ENCODE measurements at places on chromosomes 6 and 20.

DNA sequence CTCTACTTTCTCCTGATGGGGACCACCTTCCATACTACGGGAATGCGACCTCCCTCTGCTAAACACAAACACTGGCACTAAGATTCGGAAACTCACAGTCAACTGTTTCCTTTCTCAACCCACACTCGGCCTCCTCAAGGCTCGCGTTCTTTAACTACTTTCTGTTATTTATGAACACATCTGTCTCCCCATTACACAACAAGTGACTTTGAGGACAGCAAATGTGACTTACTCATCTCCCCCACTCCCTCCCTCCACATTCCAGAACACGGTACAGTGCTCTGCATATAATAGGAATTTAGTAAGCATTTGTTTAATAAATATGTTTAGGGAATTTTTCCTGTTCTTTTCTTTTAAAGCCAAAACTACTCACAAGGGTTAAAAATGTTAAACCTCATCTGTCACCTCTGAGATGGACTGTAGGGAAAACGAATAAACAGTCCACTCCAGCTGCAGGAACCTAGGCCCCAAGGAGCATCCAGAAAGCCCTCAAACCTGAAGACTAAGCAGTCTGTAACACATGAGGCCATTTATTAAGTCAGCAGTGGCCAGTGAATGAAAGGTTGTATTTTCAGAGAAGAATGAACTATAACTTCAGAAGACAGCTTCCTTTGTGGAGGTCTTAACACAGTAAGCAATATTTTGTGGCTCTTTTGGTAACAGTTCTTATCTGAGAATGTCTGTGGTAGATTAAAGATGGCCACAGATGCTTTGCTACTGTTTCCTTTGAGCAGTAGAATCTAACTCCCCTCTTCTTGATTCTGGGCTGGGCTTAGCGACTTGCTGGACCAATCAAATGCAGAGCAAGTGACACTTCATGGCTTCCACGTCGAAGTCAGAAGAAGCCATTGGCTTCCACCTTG is 209.6 kb upstream of the DTNBP1 start:
- no peak for DNase-seq

- DNase-seq: no peak
Observed at GRCh38 chr6:17086469-17086868, 15.4 kb upstream of the STMND1 start.

GRCh38 chr6:166862287-166862977 is 93.9 kb downstream of the RNASET2 start:
- DNase-seq: no peak

GRCh38 chr6:168045706-168046620 is 33.0 kb downstream of the FRMD1 start:
- no peak for DNase-seq

DNA sequence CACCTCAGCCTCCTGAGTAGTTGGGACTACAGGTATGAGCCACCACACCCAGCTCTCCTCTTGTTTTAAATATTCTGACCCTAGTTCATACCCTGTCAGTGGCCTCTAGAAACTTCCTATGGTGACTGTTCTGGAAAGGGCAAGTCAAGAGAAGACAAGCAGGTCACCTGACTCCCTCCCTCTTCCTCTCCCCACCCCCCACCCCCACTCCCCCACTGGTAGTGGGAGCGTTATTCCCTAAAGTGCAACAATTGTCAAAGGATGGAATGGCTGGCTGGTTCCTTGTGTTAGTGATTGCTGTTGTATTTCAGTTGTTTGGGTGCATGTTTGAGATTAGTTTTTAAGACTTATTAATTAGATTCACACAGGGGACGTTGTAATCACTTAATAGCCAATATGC is 136.1 kb downstream of the CARMIL1 start:
- DNase-seq: no peak

- no peak for DNase-seq
Observed at GRCh38 chr6:167469101-167469500, 144.2 kb downstream of the TTLL2 start.

DNA sequence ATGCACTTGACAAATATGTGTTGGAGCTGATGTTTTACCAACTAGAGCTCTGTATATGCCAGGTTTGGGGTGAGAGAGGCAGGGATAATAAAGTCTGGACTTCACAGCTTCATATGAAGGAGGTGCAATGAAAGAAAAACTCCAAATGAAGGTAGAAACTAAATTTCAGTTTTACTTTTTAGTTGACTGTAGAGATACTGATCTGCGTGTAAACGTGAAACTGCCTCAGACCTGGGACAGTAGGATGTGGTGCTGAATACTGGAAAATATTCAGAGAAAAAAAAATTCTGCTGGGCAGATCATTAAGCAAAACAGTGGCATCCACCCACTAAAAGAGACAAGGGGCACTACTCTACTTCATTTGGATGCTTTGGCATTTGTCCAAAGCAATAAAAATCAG is 94.5 kb downstream of the BACH2 start:
- DNase-seq: no peak

DNA sequence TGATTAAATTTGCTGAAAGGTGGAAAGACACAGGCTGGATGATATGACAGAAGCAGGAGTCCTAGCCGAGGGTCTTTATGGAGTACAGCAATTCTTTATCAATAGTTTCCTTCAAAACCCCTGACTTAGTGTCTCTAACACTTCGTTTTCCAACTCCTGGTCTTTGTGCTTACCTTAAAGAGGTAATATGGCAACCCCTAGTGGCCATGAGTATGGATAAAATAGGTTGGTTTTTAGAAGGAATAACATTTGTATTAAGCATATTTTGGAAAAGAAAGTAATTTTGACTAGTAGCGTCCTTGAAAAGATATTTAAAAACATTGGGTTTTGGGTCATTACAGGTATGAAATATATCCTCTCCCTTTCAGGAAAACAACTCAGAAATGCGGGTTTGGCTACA is 51.9 kb downstream of the VGLL2 start:
- DNase-seq: no peak

DNA sequence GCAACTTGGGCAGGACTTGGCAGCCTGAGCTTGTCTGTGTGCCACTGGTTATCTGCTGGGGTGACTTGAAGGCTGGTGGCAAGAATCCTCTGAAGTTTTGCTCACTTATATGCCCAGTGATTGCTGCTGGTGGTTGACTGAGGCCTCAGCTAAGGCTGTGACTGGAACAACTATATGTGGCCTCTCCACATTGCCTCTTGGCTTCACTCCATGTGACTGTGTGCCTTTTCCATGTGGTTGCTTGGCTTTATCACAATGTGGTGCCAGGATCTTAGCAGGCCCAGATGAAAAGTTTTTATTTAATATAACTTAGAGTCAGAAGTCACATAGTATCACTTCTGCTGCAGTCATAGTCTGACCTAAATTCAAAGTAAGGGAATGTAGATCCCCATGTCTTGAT is 104.5 kb downstream of the ADAT2 start:
- DNase-seq: no peak

DNA sequence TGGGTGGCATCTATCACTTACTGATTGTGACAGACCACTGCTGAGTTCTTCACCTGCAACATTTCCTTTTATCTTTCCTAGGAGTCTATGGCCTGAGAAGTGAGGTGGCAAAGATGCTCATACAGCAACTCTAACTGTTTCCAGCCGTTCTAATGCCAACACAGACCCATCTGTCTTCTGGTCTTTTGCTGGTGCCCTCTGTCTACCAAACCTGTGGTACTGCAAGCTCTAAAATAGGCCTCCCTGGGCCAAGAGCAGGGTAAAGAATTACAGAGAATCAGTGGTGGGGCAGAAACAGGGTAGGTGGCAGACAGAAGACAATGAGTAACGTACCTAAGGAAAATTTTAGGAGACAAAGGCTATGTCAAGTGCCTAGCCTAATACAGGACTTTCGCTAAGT is 611.0 kb upstream of the FLRT3 start:
- no peak for DNase-seq

DNA sequence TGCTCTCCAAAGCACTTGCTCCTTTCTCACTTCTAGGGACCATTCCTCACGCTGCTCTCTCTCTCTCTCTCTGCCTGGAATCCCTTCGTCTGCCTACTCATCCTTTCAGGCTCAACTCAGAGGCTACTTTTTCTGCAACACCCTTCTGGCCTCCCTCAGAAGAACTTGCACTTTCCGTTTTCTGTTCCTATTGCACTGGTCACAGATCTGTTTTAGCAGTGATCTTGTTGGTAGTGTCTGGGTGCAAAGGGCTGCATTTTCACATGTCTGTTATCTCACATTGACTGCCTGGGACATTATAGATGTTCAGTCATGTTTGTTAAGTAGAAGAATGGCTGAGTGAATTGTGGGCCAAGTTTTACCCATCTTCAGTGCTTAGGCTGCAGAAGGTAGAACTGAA is 63.5 kb downstream of the RIN2 start:
- DNase-seq: no peak

DNA sequence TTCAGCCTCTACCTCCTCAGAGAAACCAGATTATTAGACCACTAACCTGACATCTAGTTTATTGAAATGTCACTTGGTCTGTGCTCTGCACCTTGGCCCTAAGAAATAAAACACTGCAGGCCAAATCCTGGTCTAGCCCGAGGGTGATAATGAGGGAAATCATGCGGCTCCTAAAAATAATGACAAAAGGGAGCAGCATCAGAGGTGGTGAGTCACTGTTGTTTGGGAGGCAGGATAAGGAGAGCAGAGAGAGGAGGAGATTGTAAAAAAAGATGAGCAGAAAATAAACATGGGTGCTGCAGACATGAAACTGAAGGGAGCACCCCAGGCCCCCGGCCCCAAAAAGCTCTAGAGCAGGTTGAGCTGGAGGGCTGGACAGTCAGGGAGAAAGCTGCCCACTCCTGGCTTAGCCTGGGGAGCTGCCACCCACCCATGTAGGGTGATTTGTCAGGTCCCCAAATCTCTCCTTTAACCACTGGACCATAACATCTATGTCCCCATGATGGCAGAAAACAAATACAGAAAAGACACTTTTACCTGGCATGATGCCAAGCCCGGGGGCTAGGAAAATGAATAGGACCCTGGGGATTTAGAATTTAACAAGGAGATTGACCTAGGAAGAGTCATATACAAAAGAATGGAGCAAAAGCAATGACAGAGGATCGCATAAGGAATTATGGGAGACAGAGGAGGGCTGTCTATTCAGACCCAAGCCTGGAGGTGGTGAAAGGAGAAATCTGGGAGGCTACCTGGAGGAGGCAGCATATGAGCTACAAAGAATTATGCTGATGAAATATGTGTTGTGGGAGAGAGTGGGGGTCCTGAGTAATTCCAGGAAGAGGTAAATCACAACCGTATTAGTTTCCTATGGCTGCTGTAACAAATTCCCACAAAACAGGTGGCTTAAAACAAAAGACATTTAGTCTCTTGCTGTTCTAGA is 103.7 kb downstream of the SNAP25 start:
- no peak for DNase-seq

DNA sequence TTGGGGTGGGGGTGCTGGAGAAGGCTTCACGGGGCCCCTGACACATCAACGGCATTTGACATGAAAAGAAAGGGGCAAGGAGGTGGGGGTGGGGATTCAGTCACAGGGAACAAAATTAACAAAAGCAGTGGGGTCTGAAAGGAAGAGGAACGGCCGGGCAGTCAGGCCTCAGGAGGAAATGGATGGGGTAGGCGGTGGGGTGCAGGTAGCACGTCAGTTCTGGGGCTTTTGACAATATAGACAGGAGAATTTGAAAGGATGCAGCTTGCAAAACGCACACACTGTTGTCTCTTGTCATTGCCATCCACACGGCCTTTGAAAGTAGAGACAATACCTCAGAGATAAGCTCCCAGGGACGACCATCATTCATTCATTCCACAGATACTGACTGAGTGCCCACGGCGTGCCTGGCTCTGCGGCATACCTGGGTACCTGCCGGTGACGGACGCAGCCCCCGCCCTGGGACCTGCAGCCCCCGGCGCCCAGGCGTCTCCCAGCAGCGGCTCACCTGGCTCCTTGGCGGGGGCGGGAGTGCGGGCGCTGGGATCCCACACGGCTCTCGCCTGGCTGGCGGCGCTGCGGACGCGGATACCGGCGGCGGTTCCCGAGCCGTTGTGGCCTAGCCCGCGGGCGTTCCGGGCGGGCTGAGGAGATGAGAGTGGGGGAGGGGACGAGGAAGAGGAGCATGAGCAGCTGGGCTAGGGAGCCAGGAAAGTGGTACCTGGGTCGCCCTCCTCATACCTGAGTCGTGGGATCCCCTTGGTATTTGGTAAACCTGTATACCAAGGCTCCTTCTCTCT is at the start of gene SLC26A8:
SLC26A8 (minus strand) TSS at position 646 of the 800 bp plus-strand sequence. CDS start 4,934 bp downstream, outside the sequence.
- no peak for DNase-seq

- no peak for DNase-seq
Observed at GRCh38 chr6:136614994-136615393, 64.8 kb upstream of the MAP7 start.

DNA sequence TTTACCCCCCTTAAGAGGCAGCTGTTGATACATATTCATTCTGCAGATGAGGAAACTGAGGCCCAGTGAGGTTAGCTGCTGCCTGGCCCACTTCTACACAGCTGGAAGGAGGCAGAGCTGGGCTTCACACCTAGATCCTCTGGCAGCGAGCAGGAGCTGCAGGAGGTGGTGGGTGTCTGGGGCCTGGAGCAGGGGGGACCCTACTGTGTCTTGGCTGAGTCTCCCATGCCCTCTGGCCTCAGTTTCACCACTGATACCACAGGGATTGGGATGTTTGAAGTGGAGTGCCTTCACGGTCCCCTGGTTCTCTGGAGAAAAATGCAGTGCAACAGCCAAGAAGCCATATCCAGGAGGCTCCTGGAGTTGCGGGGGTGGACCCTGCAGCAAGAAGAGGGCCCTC is 8.2 kb upstream of the BPIFA2 start:
- DNase-seq: no peak

- DNase-seq: no peak
Observed at GRCh38 chr20:8901237-8902025, 167.5 kb upstream of the PLCB4 start.

DNA sequence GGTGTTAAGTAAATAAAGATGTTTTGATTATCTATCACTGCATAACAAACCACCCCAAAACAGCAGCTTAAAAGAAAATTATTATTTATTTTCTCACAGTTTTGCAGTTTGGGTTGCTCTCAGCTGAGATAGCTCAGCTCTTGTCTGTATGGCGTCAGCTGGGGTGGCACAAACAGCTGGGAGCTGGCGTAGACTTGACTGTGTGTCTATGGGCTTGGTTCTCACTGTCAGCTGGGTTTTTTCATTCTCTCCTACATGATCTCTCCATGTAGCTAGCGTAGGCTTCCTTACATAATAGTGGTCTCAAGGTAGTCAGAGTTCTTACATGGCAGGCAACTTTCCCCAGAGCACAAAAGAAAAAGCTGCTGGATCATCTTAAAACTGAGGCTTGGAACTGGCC is 6.5 kb upstream of the TMEM74B start:
- no peak for DNase-seq

Measured in NCI-H2107 (cell line).